Stimulated activated naive CD4-positive, alpha-beta T cell (primary cell): ENCODE measurements at places on chromosomes 16 and 17.

DNA sequence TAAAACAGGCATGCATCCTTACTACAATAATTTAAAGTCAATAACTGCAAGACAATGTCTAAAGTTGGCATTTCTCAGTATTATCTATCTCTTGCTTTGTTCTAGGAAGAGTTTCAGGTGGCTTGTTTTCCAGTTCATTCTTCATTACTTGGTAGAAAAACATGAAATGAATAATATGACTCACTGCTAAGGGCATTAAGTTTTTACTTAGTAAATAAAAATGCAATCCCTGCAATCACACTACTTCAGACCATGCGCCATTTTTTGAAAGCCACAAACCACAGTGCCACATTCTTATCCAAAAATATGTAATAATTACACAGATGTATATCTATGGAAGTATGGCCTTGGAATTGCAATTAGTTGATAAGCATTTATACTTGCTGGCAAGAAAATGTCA lies 55.4 kb downstream of the CREBBP start:
- DNase-seq = no peak

DNA sequence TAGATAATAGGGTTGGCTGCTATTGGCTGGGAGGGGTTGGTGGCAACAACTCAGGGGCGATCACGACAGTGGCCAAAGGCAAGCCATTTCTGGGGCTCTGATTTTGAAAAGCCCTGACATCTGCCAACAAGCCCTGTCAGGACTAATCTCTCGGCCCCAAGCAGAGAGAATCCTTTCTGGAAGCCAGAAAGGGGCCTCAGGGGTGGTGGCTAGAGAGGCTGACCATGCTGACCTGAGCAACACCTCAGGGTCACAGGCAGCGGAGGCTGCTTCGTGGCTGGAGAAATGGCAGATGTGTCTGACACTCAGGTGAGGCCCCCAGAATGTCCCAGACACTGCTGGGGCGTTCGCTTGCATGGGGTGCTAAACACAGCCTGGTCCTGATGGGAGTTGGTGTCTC lies 35.0 kb upstream of the ZFP90 start:
- no peak for DNase-seq

DNA sequence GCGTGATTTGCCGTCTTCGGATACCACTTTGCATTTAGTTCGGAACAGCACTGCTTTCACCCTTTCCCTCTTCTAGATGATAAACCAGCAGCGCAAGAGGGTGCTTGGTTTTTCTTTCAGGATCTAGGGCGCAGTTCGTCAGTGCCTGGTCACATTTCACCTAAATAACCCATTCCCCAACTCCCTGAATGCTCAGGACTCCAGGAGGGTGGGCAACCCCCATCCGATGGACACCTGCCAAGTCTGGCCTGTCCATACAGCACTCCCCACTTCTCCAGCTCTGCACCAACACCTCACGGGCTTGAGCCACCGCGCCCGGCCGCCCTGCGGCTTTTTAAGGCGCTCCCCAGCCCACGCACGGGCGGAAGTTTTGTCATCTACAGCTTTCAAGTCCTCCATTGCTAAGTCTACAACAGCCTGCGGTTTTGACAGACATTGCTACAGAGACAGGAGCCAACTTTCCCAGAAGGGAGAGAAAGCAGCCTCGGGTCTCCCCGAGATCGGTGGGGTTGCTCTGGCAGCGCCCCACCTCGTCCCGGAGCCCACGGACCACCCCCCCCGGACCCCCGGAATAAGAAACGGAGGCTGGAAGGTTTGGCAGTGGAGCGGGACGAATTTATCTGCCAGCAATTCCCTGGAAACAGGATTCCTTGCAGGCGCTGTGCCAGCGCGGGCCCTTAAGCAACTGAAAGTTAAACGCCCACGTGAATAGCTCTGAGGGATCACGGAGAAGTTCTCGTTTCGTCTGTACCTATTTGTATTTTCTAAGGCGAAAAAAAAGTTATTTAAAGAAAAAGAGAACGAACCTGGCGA lies 38.6 kb upstream of the SLFN13 start:
- peak; percentile 71 for DNase-seq

- no peak for DNase-seq
These were observed 12.1 kb upstream of the CYB5B start for GRCh38 chr16:69412287-69412686.

DNA sequence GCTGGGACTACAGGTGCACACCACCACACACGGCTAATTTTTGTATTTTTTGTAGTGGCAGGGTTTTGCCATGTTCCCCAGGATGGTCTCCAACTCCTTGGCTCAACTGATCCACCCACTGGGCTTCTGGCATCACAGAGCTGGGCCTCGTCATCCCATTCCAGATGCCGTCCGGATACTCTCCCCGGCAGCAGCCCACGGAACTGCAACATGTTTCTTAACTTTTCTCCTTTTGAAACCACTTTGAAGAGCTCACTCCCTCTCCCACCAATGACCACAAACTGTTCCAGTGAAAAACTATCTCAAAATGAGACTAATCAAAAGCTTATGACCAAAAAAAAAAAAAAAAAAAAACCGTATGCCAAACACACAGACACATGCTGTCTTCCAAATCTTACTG lies 17.6 kb downstream of the PEMT start:
- no peak for DNase-seq

DNA sequence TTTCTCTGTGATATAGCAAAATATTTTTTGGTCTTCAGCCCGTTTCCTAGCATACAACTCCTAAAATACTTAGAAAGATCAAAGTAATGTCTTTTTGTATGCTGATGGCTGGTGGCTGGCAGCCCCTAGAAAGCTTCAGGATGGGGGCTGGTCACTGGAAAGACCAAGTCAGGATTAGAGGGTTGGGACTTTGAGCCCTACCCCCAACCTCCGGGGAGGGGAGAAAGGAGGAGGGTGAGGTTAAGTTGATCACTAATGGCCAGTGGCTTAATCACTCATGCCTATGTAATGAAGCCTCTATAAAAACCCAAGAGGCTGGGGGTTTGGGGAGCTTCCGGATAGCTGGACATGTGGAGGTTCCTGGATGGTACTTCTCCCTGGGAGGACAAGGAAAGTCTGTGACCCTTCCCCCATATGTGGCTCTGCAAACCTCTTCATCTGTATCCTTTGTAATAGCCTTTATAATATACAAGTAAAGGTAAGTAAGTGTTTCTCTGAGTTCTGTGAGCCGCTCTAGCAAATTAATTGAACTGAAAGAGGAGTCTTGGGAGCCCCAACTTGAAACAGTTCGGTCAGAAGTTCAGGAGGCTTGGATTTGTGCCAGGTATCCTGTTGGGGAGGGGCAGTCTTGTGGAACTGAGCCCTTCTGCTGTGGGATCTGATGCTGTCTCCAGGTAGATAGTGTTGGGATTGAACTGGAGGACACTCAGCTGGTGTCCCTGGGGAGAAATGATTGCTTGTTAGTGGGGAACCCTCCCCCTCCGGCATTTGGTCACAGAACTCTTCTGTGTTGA lies 3.5 kb downstream of the SLC7A6 start:
- no peak for DNase-seq

DNA sequence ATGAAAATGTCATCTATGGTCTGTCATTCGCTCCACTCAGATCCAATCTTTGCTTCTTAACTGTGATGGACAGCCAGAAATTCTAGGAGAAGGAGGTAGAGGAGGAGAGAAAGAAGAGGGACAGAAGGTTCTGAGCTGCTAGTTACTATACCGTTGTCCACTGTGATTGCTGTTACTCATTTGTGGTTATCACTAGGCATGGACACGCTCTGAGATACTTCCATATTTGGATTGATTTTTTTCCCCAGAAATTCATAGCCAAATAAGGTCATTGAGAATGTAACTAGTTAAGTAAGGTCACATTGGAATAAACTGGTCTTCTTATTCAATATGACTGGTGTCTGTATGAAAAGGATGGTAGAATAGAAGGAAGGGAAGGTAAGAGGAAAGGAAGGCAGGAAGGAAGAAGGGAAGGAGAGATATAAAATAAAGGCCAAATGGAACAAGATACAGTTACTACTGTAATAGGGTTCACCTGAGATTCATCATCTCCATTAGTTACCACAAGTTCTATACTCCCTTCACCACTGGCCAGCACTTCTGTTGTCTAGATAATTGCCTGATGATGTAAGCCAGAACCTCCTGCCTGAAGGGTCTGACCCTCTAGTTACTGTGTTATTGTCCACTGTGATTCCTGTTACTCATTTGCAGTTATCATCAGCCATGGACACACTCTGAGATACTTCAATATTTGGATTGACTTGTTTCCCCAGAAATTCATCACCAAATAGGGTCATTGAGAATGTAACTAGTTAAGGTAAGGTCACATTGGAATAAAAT lies 2.9 kb downstream of the KRTAP9-7 start:
- no peak for DNase-seq

DNA sequence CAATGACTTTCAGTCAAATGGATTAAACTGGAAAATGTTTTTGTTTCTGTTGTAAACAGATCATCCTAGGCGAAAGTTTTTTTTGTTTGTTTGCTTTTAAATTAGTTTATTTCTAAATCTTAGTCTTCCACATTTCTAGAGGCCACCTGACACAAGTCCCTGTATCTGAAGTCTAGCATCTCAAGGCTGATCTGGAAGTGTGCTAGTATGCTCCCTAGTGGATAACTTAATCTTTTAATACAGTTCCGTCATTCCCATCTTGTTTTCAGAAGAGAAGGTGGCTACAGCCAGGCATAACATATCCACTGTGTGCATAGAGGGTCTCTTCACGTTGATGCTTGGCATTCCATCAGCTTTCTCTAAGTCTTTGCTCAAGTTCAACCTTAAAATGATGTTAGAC lies 7.6 kb downstream of the IFT20 start:
- DNase-seq = no peak

- DNase-seq = peak; percentile 70
These were observed 4.2 kb downstream of the TRADD start for GRCh38 chr16:67155295-67156142.
